Pons (tissue), 1 donor: ENCODE measurements at places on chromosomes 7 and 10.

DNA sequence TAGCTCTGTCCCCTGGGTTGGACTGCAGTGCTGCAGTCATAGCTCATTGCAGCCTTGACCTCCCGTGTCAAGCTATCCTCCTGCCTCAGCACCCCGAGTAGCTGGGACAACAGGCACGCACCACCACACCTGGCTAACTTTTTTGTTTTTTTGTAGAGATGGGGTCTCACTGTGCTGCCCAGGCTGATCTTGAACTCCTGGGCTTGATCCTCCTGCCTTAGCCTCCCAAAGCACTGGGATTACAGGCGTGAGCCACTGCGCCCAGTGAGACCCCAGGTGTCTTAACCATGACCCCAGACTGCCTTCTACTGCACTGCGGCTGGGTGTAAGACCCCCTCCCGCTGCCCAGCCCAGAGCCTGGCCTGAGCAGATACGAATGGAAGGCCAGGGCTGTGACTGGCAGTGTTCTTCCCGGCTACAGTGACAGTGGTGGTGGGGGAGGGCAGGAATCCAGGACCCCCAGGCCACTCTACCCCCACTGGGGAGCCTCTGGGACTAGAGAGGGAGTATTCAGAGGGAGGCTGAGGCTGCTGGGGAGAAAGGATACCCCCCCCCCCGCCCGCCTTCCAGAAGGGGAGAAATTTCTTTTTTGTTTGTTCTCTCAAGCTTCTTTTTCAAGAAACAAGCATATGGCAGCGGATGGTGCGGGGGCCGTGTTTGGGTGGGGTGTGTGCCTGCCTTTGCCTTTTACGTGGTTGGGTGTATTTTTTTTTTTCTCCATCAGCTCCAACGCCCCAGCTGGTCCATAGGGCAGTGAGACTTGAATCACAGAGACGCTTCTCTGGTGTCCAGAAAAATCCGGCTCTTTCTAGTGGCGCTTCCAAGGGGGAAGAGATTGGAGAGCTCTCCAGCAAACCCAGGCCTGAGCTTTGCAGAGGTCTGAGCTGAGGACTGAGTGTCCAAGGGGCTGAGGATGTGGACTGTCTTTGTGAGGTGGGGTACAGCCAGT, 36.6 kb downstream of the GTF2IRD1 start:
- peak; percentile 69 for DNase-seq

DNA sequence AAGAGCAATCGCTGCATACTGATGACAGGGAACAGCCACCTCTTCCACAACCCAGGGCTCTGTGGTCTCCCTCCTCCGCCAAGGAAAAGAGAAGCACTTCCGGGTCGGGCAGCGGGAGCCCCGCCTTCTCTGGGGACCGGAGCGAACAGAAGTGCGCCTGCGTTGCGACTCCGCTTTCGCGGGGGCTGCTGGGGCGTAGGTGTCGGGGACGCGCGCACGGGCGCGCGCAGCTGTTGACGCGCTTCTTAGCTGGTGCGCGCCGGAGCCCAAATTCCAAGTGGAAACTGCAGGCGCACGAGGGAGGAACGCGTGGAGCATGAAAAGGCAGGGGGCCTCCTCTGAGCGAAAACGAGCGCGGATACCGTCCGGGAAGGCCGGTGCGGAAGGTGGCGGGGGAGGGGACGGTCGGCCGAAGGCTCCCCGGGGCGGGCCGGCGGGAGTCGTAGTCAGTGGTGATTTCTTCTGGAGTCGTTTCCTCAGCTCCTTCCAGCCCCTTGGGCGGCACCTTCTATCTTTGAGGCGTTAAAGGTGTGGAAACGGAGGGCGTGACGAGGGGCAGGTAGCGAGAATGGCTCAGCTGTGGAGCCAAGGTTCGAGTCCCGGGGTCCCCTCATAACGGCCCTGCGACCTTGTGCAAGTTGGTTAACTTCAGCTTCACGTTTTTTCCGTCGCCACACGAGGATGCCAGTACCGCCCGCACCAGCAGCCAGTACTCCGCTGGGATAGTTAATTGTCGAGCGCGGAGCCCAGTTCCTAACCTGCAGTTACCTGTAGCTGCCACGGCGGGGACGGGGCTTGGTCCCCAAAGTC, at the start of the genes COX15 and CUTC:
Gene COX15, minus strand, starts transcription at position 95 of the 810 bp plus-strand sequence. Its CDS starts 78 bp downstream, at position 17.
Gene CUTC, plus strand, starts transcription at position 202 of the 810 bp plus-strand sequence. Its CDS starts 115 bp downstream, at position 317.
- DNase-seq: peak; percentile 97

DNA sequence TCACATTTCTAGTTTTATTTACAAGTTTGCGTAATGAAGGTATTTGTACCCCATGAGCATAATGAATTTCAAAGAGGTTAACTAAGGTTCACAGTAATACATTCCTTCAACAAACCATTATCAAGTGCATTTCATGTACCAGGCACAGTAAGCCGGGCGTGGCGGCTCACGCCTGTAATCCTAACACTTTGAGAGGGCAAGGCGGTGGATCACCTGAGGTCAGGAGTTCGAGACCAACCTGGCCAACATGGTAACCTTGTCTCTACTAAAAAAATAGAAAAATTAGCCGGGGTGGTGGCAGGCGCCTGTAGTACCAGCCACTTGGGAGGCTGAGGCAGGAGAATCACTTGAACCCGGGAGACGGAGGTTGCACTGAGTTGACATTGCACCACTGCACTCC, 4.3 kb upstream of the EIF3A start:
- DNase-seq: no peak

DNA sequence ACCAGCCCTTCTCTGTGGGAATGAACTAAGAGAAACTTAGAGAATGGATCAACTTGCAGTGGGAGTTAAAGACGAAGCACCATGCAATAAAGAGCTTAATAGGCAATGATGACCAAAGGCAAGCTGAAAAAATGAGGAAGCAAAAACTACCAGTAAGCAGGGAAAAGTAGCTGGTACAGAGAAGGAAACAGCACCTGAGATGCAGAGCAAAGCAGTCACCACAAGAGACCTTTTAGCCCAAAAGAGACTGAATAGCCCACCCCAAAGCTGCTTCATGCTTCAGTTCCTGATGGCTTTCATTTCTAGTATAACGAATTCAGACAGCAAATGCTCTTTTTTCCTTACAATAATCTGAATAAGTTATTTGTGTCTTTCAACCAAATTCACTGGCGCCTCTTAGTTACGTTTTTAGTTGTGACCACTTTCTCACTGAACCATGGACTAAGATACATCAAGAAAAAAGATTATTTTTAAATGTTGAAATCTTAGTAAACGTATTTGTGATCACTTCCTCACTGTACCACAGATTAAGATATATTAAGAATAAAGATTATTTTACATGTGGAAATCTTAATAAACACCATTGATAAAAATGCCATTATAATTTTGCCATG, 76.0 kb downstream of the USP6NL start:
- DNase-seq: no peak

- no peak for DNase-seq
Measured at GRCh38 chr7:129503725-129504124, 1.4 kb downstream of the SMKR1 start.

DNA sequence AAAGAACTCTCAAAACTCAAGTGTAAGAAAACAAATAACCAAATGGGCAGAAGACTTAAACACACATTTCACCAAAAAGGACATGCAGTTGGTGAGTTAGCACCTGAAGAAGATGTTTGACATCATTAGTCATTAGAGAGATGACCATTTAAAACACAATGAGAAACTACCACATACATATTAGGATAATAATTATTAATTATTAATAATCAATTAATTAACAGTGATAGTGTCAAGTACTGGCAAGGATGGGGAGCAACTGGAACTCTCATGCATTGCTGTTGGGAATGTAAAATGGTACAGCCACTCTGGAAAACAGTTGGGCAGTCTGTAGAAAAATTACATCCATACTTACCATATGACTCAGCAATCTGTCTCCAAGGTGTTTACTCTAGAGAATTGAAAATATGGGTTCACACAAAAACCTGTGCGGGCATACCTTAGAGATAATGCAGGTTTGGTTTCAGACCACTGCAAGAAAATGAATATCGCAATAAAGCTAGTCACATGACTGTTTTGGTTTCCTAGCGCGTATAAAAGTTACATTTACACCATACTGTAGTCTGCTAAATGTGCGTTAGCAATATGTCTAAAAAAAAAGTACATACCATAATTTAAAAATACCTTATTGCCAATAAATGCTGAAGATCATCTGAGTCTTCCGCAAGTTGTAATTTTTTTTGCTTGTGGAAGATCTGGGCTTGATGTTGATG, 30.3 kb downstream of the ARID5B start:
- no peak for DNase-seq

DNA sequence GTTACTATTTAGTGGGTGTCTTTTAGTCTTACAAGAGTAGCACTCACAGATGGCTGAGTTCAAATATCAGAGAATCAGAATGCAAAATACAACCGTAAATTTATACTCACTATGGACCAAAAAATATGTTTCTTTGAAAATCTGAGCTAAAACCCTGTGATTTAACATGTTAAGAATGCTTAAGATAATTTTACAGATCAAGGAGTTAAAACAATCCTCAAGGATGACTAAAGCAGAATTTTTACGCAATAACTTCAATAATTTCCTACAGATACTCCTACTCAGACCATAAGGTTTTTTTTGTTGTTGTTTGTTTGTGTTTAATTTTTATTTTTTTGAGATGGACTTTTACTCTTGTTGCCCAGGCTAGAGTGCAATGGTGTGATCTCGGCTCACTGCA, 47.9 kb upstream of the CCDC6 start:
- DNase-seq: no peak

DNA sequence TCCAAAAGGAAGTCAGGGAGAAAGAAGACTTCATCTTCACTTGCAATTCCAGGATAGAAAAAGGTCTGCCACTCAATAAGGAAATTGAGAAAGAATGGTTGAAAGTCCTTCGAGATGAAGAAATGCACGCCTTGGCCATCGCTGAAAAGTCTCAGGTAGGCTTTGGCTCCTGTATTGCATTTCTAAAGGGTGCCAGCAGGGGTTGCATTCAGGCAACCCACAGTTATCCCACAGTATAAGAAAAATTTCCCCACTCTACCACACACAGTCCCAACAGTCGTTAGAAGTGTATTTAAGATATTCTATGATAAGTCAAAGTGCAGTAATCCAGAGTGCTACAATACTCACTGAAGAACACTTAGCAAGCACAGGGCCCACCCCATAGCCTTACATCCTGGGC, 93.4 kb upstream of the FGL2 start:
- no peak for DNase-seq

GRCh38 chr10:120462018-120462682, 5.1 kb downstream of the PLPP4 start:
- no peak for DNase-seq

GRCh38 chr7:139772873-139773272, 4.9 kb downstream of the HIPK2 start:
- no peak for DNase-seq

DNA sequence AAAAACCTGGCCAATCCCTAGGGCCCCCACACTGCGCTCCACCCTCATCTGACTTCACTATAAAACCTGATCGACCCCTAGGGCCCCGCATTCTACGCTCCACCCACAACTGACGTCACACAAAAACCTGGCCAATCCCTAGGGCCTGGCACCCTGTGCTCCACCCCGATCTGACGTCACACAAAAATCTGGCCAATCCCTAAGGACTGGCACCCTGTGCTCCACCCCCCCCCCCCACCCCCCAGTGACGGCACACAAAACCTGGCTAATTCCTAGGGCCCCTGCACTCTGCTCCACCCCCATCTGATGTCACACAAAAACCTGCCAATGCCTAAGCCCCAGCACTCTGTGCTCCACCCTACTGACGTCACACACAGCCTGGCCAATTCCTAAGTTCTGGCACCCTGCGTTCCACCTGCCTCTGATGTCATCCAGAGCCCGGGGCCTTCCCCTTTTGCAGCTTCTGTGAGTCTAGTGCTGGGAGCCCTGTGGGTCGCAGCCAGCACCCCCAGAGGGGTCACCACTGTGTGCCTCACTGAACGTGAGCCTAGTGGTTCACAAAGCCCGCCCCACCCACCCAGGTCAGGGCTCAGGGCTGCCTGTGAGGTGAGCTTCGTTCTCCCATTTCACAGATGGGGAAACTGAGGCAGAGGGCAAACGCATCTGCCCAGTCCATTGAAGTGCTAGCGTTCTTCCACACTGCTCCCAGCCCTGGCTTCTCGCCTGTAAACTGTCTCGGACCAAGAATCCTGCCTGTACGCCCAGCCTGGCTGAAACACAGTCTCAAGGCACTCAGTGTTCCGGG, 40.6 kb downstream of the MICALL2 start:
- DNase-seq: no peak

DNA sequence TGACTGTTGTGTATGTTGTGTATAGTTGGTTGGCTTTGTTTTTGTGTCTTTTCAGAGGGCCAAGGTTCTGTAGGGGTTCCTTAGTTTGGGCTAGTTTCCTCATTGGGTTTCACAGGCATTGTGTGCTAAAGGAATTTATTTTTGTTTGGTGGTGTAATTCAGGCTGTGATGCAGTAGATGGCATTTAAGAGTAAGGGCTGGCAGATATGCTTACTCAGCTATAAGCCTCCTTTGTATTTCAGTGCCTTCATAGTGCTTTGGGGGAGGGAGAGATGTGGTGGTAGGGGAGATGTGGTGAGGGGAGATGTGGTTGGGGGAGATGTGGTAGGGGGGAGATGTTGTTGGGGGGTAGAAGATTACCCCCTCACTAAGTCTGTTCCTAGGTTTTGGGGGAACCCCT, 91.7 kb downstream of the SLC25A40 start:
- no peak for DNase-seq

DNA sequence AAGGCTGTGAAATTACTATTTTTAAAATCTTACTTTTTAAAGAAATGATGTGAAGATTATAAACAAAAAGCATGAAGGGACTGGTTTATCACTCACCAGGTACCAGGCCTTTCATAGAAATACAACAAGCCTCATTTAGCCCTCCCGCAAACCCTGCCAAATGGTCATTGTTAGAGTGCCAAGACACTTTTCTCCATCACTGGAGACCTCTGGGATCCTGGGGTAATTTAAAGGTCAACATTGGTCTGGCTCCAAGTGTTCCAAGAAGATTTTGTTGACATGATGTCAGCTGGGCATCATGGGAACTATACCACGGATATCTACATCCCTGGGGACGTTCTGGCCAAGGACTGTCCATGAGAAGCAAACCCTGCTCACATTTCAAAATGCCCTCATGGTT, 138.0 kb upstream of the FRMD4A start:
- DNase-seq: no peak

- DNase-seq: no peak
Measured at GRCh38 chr7:1931256-1931950, 261.3 kb downstream of the ELFN1 start.

DNA sequence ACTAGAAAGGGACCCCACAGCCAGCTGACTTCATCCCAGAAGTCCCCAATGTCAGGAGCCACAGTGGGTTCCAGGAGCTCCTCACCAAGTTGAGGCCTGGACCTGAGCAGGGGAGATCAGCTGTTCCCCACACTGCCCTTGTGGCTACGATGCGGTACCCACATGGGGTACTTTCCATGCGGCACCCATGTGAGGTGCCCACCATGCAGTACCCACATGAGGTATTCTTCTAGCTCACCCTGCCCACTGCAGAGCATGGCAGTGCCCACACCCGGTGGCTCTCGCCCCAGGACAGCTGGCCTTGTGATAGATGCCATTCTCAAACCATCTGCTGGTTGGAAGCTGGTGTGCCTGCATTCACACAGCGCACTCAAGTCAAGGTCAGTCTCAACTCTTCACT, 136.3 kb upstream of the PDE1C start:
- DNase-seq: no peak
